ENCODE measurements at places on chromosomes 2 and 18.

GRCh38 chr2:187618813-187619212 is 64.6 kb upstream of the TFPI start:
- no peak for DNase-seq

- no peak for DNase-seq
Measured at GRCh38 chr18:59629894-59630293, 67.3 kb downstream of the CCBE1 start.

GRCh38 chr18:45974088-45974536 is 7.0 kb upstream of the EPG5 start:
- peak; percentile 27 for DNase-seq

- DNase-seq: no peak
Measured at GRCh38 chr2:32863803-32864202, 83.0 kb upstream of the LTBP1 start.

- DNase-seq: no peak
Measured at GRCh38 chr18:61935362-61935761, 42.6 kb upstream of the RNF152 start.

DNA sequence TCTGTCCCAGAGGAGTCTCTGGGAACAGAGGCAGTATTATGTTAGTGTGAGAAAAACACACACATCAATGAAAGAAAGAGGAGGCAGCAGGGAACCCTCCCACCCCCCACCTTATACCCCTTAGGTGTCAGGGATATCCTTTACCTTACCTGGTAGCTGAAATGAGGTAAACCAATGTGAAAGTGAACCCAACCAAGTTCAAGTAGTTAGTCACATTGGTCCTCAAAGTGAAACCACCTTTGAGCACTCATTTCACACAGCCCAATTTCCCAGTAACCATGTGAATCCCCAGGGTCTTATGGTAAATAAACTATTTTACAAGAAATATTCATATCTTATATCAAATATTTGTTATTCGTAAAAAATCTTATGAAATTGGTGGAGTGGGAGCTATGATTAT is 377.8 kb downstream of the LRATD1 start:
- no peak for DNase-seq

GRCh38 chr2:240873098-240873788 is 4.6 kb downstream of the AGXT start:
- no peak for DNase-seq

DNA sequence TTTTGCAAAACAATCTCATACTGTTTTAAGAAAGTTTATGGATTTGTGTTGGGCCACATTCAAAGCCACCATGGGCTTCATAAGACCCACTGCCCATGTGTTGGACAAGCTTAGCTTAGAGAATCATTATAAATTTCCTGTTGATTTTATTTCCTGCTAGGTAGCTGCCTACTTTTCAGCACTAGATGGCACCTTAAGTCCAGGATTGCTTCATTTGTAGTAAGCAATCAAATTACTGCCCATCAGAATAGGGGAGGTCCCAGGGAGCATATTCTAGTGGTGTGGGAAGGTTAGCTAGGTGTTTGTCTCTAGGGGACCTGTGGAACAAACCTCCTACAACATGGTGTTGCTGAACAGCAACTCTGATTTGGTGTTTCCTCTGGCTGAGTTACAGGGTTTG is 11.0 kb upstream of the DCDC2C start:
- DNase-seq: no peak

DNA sequence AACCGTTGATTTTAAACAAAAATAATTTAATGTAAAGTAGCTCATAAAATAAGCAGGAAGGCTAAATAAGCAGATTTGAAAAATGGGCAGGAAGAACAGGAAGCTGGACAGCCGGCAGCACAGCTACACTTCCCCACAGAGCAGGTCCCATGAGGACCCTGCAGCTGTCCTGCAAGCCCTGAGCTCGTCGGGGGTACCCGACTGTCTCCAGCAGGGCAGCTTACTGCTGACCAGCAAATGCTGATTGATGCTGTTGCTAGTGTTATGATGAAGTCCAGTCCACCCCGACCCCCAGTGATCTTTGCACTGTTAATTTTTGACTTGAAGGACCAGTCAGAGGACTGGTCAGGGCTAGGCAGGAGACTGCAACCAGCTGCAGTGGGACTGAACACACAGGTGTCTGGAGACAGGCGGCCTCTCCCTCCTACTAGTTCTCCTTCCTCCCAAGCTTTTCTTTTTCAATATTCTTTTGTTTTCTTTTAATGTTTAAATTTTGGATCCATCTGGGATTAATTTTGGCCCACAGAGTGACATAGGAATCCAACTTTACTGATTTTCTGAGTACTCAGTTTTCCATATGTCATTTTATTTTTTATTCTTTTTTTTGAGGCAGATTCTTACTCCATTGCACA is 27.7 kb downstream of the POLE4 start:
- no peak for DNase-seq

GRCh38 chr2:189128970-189129369 is 50.6 kb downstream of the COL5A2 start:
- DNase-seq: no peak

DNA sequence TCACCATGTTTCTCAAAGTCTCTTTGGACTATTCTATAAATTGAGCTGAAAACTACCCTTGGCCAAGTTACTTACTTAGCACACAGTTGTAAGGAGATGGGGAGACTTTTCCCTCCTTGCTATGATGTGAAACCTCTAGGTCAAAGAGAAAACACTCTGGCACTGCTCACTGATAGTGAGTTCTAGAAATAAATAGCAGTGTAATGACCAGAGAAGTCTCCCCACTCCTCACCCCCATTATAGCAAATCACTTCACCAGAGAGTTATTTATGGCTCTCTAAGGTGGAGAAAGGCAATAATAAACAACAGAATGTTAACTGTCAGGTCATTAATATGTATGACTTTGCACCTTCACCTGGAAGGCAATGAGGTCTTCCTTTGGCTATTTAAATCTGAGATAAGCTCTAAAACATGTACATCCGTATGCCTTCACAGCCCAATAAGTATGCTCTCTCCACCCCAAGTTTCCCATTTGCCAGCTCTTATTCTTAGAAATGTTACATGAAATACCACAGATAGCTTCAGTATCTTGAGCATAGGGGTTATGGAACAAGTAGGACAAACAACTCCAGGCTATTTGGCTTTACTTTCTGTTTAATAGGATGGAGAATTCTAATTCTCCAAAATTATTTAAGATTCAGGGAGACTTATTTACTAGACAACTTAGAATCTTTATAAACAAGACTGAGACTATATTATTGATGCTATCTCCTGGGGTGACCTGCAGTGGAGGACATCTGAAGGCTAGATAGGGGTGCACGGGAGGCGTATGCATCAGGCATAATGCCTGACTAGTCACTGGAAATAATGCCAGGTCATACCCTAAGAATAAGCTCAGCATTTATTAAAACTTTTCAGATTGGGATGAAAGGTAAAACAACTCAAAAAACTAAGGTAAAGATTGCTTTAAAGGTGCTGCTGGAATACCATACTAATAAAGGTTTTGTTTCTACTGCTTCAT is 65.3 kb upstream of the DTNB start:
- DNase-seq: no peak

DNA sequence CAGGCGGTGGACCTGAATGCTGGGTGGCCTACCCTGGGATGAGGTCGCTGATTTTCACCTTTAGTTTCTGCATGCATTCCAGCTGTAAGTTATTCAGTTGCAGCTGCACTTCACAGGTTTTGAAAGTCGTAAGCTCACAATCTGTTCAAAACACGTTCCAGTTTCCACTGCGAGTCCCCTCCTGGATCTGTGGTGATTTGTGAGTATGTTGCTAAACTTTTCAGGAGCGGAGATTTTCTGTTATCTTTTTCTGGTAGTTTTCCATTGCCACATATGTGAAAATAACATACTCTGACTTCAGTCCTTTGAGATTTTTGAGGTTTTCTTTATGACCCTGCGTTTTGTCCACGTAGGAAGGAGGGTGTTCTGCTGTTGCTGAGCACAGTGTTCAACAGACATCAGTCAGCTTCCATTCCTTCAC is 102.1 kb downstream of the SNTG2 start:
- DNase-seq: no peak

DNA sequence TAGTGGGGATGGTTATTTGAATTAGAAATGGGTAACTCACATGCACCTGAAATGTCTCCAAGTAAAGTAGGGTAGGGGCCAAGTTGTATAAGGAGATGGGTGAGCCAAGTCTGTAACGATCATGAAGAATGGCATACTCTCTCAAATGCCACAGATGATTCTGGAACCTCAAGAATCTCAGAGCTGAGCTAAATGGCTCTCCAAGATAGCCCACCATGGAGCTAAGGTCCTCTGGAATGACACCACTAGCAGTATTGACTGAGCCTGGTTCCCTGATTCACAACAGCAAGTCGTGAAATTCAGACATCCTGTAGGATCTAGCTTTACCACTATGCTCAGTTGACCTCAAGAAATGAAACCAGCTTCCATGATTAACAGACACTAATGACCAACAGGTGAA is 115.9 kb upstream of the EPAS1 start:
- no peak for DNase-seq

DNA sequence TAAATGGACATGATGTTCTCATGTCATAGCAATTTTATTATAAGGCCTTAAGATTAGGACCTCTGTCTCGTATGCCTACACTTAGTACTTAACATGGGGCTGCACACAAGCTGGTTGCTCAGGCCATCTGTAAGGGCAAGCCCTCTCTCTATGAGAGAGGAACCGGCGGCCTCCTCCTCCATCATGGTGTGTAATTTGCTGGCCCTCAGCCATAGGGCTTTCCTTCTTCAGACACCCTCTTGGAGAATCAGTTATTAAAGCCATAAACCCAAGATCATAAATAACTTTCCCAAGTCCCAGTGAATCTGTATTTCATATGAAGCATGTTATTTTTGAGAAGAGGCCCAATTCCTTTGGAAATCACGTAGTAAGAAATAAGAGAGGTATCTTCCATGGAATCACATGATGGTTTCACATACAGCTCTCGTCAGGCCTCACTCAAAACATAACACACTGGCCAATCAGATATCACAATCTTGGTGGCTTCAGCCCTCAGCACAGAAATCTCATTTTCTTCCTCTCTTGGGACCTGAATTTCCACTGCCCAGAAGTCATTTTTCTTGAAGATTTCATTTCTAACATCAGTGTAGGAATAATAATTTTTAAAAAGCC is 92.6 kb downstream of the RDH14 start:
- DNase-seq: no peak

DNA sequence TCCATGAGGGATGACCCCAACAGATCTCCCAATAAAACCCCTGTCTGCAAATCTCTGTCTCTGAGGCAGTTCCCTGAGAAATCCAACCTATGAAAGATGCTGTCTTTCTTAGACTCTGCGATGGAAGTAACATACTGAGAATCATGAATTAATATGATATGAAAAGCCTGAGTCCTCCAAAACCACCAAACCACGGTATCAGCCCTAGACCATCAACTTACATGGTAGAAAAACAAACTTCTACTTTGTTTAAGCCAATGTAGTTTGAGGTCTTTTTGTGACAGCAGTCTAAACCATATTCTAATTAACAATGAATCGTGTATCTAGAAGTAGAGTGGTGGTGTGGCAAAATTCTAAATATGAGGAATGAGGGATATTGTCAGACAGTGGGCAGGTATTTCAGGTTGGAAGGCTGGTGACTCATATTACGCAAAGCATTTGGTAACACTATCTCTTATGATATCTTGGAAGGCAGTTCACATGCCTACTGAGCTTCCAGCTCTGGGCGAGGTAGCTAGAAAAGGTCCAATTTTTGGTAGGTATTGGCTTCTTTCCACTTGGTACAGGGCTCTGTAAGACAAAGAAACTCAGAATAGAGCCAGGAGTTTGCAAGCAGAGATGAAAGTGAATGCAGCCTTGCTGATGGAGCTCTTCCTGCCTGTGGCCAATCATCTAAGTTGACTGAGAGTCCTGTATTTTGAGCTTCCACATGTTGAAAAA is 215.8 kb downstream of the ZFP36L2 start:
- no peak for DNase-seq

- DNase-seq: no peak
Measured at GRCh38 chr18:49016648-49017539, 66.1 kb upstream of the SMAD7 start.

DNA sequence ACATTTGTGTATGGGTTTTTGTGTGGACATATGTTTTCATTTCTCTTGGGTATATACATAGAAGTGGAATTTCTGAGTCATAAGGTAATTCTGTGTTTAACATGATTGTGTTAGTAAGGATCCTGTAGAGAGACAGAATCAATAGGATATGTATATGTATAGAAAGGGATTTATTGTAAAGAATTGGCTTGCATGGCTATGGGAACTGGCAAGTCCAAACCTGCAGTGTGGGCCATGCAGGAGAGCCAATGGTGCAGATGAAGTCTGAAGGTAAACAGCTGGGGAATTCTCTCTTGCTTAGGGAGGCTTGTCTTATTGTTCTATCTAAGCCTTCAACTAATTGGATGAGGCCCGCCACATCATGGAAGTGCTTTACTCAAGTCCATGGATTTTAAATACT is 39.2 kb upstream of the IL1R2 start:
- no peak for DNase-seq
